ENCODE measurements at places on chromosomes 6 and 20.

GRCh38 chr20:539848-540247 lies 3.7 kb downstream of the CSNK2A1 start:
- no peak for DNase-seq

GRCh38 chr6:90440586-90441283 lies 144.1 kb upstream of the BACH2 start:
- DNase-seq, result no peak

DNA sequence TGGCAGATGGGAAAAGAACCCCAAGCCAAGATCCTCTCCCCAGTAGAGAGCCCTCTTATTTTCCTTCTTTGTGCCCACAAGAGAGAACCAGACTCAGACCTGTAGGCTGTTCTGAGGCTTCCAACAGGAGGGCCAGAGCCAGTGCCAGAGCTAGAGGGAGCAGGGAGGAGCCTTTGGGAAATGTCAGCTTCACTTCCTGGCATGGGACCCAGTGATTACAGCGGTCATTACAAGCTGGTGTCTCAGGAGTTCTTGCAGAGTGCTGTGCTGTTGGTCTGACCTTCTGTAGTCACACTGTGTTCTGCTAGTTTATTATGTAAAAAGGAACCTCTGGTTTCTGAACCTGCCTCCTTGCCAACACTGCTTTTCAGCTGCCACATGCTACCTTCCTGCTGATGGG lies 38.9 kb downstream of the STK35 start:
- DNase-seq, result no peak

- no peak for DNase-seq
Measured at GRCh38 chr6:142842418-142843261, 102.3 kb downstream of the HIVEP2 start.

- no peak for DNase-seq
Measured at GRCh38 chr20:19508449-19508848, 249.6 kb upstream of the RIN2 start.

- DNase-seq, result no peak
Measured at GRCh38 chr6:85561750-85562357, 31.8 kb downstream of the SNX14 start.

- no peak for DNase-seq
Measured at GRCh38 chr6:11532097-11532496, 5.5 kb upstream of the TMEM170B start.

DNA sequence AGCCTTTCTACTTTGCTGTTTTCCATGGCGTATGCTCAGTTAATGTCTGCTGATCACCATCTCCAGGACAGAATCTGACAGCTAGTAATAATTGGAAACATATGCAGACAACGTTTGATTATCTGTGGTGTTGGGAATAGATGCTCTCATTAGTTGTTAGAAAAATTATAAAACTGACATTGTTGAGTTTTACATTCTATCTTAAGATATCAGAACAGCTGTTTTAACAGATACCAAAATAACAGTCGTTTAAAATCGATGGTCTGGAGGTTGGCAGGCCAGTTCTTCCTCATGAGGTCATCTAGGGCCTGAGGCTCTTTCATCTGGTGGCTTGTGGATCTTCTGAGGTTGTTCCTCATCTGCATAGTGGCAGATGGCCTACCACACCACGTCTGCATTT lies 137.6 kb downstream of the AIG1 start:
- DNase-seq, result no peak

DNA sequence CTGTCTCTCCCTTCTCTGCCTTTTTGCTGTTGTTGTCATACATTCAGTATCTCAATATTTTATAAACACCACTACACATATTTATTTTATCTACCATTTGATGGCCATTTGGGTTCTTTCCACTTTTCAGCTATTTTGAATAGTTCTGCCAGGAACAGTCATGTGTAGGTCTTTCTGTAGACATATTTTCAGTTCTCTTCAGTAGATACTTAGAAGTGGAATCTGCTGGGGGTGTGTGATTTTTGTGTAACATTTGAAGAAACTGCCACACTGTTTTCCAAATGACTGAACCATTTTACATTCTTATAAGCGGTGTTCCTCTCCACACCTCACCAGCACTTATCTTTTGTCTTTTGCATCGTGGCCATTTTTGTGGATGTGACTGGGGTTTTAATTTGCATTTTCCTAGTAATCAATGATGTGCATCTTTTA lies 197.7 kb downstream of the ARID1B start:
- no peak for DNase-seq

GRCh38 chr6:31351401-31352309 lies 5.3 kb downstream of the HLA-B start:
- no peak for DNase-seq

DNA sequence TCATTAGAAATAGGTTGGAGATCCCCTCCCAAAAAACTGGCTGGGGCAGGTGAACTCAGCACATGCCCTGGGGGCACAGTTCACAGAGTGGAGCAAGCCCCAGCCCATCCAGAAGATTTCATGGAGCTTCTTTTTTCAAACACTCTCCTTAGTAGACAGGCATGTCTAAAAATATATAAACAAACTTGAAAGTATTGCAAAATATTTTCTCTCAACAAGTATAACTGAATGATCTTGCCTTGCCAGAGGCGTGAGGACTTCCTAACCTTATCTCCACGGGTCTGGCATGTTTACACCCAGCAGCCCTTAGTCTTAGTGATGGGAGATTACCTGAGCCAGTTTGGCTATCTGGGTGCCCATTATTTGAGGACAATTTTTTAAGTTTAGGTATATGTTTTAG lies 107.1 kb downstream of the QRSL1 start:
- no peak for DNase-seq

DNA sequence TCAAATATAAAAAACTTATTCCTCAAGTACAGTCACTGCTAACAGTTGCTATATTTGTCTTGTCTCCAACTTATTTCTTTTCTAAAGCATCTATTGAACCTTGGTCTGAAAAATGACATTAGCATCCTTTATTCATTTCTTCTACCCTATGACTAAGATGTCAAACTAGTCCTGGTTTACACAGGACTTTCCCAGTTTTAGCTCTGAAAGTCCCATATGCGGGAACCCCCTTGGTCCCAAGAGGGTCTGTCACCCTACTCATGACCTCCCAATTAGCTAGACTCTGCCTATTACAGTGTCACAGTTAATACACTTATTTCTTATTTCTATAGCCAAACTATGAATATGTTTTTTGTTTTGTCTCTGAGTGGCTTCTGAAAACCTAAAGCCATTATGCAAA lies 37.1 kb downstream of the PLEKHG1 start:
- DNase-seq, result no peak

DNA sequence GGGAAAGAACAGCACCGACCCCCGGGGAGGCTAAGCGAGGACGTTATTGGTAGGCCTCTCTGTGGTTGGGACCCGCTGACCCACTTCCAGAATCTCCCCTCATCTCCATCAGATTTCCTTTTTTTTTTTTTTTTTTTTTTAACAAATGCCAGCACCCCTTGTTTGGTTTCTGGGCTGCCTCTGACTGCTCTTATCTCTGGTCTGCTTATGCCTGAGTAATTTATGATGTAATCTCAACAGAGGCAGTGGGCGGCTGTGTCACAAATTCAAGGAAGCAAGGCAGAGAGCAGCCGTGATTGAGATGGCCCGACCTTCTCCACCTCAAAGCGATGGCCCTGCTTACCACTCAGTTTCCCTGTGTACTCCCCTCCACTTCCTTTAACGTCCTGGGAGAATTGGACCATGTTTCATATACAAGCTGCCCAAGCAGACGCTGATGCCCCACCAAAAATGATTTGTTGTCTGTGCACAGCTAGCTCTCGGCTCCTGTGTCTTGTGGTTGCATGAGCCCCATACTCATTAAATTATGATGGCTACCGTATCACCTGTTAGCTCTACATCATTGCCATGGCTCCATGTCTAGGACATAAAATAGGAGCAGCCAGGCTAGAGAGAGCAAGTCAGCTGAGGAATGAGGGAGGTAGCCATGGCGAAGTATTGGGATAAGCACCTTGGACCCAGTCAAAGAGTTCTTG lies 98.1 kb downstream of the ZNF217 start:
- DNase-seq, result no peak

DNA sequence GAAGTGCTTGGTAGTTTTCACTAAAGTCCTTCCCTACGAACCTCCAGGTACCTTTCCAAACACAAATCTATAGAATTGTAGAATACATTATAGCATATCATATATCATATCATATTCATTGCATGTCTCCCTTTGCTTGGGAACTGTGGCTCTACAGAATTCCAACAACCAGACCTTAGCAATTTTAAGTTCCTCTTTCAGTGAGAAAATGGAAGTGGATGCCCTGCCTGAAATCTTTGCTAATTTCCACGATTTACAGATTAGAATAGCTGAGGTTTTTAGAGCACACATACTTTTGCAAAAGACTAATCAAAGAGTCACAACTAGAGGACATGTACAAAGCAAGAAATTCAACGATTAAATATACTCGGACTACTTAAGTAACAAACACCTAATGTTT lies 78.6 kb downstream of the TNFRSF21 start:
- no peak for DNase-seq

DNA sequence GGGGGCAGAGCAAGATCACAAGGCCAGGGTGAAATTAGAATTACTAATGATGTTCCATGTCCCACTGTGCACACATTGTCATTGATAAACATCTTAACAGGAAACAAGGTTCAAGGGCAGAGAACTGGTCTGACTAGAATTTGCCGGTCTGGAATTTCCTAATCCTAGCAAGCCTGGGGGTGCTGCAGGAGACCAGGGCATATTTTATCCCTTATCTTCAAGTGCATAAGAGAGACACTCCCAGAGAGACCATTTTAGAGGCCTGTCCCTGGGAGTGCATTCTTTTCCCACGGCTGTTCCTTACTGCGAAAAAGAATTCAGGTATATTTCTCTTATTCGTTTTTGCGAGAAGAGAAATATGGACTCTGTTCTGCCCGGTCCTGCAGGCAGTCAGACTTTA lies 41.5 kb downstream of the CD83 start:
- DNase-seq, result no peak
